ENCODE measurements at places on chromosomes 16 and 17.

- no peak for DNase-seq
These were observed 4.1 kb upstream of the WDR24 start for GRCh38 chr16:694187-694862.

GRCh38 chr16:16175296-16175695, 48.0 kb downstream of the ABCC6 start:
- no peak for DNase-seq

GRCh38 chr17:75542728-75543336, 17.3 kb downstream of the LLGL2 start:
- DNase-seq, result no peak

DNA sequence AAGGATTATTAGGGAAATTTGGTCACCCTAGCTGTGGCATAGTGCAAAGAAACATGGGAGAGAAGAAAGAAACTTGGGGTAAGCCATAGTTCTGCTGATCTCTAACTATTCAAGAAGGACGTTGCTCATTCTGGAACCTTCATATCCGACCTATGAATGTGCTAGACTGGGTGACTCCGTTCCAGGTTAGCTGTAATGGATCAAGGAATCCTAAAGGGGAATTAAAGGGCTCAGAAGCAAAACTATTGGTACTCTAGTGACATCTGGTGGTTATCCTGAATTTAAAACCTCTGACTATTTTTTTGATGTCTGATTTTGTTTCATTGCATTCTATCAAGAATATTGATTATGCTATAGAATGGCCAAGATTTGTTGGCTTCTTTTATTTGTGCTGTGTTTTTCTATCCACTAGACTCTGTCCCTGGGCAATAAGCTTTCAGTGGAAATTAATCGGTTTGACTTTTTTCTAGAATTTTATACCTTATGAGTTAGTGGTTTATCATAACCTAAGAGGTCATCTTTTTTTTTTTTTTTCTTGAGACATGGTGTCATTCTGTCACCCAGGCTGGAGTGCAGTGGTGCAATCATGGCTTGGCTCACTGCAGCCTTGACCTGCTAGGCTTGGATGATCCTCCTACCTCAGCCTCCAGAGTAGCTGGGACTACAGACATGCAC, 19.5 kb downstream of the PCTP start:
- peak; percentile 88 for DNase-seq

DNA sequence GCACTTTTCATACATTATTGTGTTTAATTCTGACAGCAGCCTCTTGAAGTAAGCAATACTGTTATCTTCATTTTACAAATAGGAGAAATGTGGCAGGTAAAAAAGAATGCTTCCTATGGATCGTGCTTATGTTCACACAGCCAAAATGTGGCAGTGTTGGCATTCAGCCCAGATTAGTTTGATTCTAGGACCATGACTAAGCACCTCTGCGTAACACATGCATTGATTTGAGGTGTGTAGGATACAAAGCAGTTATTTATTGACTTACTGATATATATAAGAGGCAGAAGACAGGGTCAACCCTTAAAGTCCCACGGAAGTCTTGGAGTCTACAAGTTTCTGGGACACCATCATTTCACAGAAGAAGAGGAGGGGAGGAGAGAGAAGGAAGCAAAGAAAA, 1144.4 kb upstream of the GOT2 start:
- DNase-seq, result peak; percentile 94

DNA sequence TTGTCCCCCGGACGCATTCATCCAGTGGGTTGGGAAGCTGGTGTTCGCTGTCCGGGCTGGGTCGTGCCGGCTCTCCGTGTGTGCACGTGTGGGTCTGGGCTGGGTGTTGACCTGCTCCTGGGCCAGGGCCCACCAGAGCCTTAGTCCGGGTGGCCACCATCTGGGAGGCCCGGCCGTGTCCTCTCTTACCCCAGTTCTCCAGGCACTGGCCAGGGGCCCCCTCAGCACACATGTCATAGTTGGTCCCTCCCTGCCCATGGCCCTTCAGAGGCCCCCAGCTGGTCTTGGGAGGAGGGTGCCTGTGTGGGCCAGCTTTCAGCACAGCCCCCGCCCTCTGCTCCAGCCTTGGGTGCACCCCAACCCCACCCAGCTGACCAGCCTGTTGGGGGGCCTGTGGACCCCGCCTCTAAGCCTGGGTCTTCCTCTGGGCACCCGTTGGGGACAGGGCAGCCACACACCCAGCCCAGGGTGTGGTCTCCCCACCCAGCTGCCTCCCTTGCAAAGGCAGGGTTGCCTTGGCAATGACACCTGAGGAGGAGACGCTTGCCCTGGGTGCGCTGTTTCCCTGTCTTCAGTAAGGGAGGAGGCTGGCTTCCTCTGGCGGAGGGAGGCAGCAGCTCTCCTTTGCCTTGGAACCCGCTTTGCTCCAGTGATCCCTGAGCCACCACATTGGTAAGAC, 77.4 kb downstream of the JPH3 start:
- DNase-seq, result no peak

- DNase-seq, result peak; percentile 47
These were observed 2.5 kb upstream of the ARL6IP1 start for GRCh38 chr16:18803569-18804462.

DNA sequence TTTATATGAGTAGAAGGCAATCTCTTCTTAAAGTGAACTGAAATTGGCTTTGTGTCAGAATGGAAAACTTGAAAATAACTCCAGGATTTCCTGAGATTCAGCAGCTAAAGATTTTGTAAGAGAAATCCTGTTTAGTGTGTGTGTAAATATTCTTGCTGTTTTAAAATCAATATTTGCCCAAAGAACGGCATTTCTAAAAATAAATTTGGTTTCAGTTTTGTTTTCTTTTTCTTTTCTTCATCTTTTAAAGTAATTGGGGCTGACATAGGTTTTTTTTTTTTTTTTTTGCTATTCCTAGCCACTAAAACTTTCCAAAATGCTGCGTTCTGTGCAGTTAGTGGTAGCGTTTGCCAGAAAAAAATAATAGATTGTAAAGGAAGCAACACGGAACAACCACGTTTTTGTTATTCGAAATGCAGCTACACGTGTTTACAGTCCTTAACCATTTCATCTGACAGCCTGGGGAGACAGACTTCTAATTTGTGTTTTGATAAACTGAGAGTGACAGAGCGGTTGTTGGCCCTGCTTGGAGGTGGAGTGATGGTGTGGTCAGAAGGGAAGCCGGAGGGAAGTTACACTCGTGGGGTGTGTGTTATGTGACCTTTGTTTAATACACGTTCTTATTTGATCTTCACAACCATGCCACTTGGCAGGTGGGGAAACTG, 21.6 kb upstream of the SMPD3 start:
- no peak for DNase-seq

DNA sequence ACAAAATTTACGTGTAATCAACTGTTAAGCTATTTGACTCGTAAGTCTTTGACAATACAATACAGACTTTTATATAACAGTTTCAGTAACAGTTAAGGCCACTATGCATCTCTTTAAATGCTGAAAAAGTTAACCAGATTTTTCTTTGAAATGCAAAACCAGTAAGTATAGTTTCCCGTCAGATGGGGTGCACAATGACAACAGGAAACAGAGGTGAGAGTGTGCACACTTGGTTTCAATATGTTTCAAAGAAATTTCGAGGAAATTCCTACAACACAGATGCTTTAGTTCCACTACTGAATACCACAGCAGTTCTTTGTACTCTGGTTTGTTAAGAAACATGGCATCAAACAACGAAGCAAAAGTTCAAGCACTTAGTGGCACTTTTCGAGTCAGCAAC, 48.4 kb downstream of the RNF157 start:
- no peak for DNase-seq

DNA sequence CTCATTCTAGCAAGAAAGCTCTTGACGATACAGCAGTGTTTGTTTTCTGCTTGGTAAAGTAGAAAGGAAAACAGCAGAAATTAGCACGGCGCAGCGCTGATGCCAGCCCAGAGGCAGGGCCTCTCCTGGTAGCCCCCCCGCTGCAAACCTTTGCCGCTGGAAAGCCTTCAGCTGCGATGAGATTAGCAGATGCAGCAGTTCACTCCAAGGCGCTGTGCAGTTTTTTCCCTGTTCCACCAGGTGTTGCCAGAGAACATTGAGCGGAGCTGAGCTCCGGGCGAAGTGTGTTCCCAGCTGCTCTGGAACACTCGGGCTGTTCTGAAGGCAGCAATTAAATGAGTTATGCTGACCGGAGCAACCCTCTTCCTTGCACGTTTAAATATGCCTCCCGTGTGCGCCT, 72.5 kb downstream of the RBFOX1 start:
- DNase-seq, result no peak

DNA sequence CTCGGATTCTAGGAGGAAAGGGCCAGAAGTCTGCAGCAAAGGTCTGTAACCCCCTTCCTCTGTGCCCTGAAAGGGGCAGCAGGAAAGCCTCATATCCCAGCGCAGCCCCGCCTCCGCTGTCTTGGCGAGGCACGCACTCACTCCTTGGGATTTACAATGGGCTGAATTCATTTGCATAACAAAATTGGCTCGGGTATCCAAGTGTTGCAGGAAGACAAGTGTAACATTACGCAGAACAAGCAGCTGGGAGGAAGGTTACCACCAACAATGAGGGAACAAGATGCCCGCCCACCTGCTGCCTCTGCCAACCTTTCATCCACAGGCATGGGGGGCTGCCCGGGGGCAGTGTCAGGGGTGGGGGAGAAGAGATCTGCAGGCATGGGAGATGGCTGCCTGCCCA, 130.4 kb downstream of the MRM1 start:
- DNase-seq, result no peak

GRCh38 chr16:27462200-27462845, 60.3 kb downstream of the IL21R start:
- DNase-seq, result no peak

GRCh38 chr16:24677388-24677787, 52.1 kb upstream of the TNRC6A start:
- no peak for DNase-seq

DNA sequence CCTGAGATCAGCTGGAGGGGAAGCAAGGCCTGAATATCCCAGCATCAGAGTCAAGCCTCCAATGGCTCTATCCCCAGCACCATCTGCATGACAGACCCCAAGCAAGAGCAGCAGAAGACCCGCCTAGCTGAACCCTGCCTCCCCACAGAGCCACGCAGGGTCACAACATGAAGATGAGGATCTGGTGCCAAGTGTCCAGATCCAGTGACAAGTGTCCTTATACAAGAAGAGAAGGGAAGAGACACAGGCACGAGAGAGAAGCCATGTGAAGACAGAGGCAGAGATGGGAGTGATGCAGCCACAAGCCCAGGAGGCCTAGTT, 28.9 kb downstream of the TNFRSF13B start:
- no peak for DNase-seq
